ENCODE measurements at places on chromosomes 12 and 14.

DNA sequence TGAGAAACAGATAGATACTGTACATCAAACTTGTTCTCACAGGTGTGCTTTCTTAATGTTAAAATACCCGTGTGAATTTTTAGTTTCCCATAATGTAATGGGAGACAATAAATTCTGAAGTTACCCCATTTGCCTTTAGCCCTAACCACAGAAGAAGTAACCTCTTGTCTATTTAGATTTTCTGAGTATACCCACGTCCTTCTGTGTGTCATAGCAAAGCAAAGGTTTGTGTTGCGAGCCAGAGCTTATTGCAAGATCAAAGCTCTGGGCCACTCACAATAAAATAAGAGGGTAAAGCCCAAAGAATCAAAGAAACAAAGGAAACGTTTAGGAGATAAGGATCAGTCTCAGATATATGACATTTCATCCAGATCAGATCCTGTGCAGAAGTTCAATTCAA lies 73.9 kb downstream of the BMP4 start:
- DNase-seq, result peak; percentile 82

DNA sequence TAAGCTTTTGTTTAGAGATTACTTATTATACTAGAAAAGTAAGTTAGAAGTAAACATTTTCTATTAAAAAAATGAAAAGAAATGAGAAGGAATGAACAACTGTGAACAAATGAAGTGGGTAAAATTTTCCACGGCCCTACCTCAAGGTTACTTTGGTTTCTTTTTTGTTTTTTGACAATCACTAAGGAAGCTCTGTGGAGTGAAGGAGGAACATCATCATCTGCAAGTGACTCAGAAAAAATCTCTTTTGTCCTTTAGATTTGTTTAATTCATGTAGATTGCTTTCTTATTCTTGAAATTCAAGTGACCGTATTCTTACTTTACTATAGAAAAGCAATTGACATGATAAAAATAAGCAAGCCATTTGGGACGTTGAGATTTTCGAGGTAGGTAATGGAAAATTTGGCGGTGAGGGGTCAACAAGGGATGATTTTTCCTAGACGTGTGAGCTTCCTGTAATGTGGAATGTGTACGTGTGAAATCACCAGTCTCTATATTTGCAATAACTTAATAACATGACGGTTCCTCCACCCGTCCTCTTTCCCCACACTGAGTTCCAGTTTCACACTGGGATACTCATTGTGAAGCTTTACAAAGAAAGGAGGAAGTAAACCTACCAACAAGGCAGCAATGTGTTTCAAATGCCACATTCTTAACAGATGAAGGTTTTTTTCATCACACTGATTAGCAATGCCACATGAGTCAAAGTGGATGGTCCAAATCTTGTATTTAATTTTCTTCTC lies 62.3 kb upstream of the EGLN3 start:
- DNase-seq, result peak; percentile 39

DNA sequence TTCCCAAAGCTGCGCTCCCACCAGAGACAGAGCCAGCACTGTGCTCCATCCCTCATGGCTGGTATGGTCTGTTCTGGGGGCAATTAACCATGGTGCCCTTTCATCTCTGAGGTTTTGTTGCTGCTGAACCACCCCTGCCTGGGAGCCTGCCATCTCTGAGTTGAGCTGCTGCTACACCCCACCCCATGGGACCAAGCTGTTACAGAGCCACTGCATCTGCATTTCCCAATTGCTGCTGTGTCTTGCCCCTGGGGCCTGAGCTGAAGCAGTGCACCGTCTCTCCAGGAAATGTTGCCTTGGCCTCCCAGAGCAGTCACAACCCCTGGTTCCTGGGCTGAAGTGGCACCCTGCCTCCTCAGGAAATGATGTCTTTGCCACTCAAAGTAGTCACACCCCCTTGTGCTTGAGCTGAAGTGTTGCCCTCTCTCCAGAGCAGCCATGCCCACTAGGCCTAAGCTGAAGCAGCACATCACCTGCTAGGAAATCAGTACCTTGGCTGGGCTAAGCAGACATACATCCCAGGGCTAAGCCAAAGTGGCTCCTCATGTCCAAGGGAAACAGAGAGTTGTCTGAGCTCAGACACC lies 140.3 kb downstream of the RERGL start:
- no peak for DNase-seq

DNA sequence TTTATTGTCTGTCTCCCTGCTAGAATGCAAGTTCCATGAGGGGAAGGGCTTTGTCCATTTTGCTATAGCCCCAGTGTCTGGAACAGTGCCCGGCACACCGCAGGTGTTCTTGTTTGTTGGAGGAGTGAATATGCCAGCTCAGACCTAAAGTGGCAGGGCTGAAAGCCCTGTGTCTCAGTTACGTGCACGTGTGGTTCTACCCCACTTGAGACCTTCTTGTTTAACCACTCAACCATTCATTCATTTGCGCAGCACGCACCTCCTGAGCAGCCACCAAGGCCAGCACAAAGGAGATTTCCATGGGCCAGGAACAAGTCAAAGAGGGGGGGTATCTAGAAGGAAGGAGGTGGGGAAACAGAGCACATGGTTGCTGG lies 338.0 kb upstream of the FKBP4 start:
- no peak for DNase-seq

DNA sequence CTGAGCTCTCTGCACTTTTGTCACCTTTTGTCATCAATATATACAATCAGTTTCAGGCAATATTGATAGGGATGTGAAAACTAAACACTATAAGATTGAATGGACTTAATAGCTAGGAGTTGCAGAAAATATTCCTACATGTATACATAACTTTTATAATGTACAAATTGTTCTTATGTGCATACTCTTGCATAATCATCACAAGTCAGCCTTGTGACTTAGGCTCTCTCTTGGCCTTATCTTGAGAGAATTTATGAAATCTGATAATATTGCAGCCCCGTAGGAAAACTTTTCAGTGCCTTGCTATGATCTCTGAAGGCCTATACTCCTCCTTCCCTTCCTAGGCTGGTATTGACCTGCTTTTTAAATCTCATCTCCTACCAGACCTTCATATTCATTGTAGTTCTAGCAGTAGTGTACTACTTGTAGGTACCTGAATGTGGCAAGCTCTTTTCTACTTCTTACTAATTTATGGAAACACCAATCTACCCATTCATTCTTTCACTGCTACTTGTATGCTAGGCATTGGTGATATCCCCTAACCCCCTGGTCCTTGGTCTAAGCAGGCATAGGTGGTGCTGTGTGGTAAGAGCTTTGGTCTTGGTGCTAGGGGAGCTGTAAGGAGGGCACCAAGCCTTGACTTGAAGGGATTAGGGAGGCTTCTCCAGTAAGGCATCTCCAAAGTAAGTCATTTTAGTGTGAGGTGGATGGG lies 100.0 kb downstream of the PRKCH start:
- DNase-seq, result no peak

- DNase-seq, result peak; percentile 63
Observed at GRCh38 chr12:19915392-19916195, 452.7 kb upstream of the PDE3A start.

GRCh38 chr14:75831455-75831854 lies 150.3 kb downstream of the TGFB3 start:
- DNase-seq, result no peak

- DNase-seq, result no peak
Observed at GRCh38 chr12:54625598-54625997, 9.1 kb downstream of the LACRT start.

DNA sequence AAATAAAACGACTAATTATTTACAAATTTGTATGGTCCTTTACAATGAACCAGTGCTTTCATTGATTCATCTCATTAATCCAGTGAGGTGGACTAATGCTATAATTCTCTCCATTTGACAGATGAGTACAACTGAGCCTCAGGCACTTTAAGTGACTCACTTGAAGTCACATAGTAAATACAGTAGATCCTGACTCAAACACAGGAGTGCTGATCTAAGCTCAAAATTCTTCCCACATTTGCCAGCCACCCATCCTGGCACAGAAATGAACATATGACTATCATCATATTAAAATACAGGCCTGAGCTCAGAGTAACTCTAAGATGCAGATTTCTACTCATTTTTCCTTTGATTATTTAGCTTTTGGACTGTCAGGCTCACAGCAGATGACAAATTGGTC lies 30.6 kb downstream of the SLC16A7 start:
- DNase-seq, result no peak

- DNase-seq, result no peak
Observed at GRCh38 chr14:105178069-105178867, 2.8 kb downstream of the NUDT14 start.

- DNase-seq, result no peak
Observed at GRCh38 chr12:67714648-67715047, 66.1 kb downstream of the DYRK2 start.

DNA sequence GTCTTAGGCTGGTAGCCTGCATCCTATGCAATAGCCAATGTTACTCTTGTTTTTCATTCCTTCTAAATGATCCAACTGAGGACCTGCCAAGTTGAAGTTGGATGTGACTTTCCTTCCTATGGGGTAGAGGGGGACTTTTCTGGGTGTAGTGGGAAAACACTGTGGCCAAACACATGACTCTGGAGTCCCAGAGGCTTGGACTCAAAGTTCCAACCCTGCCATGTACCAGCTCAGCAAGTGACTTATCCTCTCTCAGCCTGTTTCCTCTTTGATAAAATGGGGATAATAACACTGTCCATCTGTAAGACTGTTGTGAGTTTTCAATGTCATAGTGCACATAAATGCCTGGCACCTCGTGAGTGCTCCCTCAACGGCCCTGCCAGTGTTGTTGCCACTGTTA lies 97.0 kb downstream of the ZFP36L1 start:
- no peak for DNase-seq

DNA sequence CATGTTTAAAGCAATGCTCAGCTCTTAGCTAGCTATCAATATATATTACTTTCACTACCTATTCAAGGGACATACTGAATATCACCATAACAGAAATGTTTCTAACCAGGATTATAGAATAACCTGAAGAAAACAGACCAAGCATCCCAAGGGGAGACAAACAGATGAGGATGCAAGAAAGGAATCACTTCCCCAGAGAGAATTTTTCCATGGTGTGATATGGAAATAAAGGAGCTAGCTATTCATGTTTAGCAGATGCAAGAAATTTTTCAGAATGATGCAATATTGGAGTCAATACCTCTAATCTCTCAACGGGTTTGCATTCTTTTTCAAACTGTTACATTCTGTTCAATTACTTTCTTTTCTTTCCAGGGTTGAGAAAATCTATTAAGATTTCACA lies 538.9 kb upstream of the FLRT2 start:
- no peak for DNase-seq

All from GM12865 (cell line).